ENCODE measurements at places on chromosomes 3 and 15.
A peak's percentile ranks its signal among the peaks of the same experiment; 100 is the strongest.

DNA sequence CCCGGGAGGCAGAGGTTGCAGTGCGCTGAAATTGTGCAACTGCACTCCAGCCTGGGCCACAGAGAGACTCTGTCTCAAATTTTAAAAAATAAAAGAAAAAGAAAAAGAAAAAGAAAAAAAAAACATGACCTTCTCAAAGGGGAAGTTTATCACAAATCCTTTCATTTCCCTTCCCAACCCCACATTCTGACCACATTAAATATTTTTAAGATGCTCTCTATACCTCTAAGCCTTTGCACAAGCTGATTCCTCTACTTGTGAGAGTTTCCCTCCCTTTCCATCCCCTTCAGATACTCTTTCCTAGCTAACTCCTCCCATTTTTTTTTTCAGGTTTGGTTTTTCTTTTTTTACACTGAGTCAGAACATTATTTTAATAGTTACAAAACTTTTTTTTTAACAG is 4.0 kb downstream of the HIGD1A start:
- no peak for DNase-seq

- DNase-seq: no peak
Measured at GRCh38 chr3:150303768-150304167, 104.3 kb upstream of the TSC22D2 start.

DNA sequence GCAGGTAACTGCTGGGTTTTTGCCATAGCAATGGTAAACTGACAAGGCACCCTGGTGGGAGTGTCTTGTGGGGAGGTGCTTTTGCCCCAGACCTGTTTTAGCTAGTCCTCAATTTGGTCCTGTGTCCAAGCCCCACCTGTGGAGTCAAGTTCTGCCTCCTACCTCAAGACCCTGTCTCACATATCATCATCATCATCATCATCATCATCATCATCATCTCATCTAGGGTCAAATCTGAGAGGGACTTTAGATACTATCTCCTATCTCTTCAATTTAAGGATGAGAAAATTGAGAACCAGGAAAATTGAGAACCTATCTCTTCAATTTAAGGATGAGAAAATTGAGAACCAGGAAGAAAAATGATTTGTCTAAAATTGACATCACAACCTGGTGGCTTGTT is 9.9 kb downstream of the KNL1 start:
- DNase-seq: no peak

DNA sequence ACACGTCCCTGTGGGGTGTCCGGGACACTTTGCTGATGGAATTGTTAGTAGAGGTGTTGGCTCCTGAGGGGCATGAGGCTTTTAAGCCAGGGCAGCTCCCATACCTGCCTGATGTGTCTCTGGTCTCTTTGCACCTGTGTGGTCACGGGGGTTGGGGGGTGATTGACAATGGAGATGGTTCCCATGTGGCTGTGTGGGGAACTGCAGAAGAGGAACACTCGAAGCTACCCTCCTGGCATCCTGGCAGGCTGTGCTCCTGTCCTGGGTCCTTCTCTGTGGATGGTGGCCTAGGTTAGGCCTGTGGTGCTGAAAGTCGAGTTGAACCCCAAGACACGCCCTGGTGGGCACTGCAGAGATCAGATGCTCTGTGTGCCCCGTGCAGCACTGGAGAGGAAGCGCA is 73.4 kb downstream of the HMCES start:
- no peak for DNase-seq

DNA sequence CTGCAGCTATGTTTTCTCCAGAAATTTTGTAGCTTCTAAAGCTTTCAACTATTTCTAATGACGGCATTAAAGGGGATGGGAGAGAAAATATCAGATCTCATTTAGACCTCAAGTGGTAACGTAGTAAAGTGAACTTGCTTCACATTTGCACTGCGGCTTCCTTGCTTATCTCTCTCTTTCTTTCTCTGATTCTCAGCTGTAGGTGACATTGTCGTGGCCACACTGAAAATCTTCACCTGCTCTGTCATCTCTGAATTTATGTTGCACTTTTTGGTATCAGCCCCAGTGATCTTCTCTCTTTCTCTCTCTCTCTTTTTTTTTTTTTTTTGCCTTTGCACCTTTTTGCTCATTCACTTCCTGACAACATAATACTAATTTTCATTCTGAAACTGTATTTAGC is 254.1 kb upstream of the SATB1 start:
- peak; percentile 13 for DNase-seq

DNA sequence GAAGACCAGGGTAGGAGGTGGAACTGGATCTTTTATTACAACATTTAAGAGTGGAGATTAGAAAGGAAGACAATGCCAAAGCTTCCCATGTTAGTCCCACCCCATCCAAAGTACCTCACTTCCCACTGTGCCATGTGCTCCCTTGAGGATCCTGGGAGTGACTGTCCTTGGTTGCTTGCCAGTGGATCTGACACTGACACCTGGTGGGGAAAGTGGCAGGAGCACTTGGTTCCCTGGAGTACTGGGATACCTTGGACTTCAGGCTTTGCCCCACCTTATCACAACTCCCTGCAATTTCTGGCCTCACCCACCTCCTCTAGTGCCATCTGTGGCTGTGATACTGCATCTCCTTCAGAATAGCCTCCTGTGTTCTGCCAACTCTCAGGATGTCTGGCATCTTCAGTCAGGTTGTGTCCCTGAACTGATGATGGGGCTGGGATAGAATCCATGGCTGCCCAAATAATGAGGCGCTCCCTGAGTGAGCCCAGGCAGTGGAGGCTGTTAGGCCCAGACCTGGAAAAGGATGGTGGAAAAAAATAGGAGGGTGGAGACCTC is 1.3 kb downstream of the ELL3 start:
- DNase-seq: no peak

DNA sequence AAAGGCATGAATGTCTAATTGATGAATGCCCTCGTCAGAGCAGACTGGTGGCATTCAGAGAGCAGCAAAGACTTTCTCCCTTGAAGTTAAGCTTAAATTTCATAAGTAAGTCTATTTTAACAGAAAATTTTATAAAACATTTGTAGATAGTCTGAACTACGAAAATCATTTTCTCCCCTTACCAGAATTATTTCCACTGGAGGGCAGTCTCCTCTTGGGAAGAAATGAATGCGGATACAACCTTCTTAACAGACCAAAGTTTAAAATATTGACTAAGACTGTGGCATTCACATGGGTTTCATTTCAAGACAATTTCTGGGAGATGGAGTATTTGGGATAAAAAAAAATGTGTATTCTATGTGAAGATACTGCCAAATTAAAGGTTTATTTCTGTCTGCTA is 669.0 kb downstream of the FHIT start:
- no peak for DNase-seq

DNA sequence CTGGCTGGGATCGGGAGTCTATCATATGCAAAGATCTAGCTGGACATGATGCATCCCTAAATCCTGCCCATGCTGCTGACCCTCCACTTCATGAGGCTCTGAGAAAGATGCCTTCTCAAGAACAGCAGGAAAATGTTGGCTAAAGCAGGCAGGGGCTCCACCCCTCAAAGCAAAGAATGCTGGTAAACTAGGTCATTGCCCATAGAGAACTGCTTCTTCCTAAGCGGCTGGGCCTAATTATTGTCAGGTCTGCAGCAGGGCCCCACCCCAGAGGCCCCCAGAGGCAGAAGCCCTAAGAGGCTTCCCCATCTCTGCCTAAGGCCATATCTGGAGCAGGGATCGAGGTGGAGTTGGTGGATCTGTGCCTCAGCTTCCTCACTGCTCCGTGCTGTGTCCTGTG is 447.4 kb upstream of the PROK2 start:
- DNase-seq: no peak

DNA sequence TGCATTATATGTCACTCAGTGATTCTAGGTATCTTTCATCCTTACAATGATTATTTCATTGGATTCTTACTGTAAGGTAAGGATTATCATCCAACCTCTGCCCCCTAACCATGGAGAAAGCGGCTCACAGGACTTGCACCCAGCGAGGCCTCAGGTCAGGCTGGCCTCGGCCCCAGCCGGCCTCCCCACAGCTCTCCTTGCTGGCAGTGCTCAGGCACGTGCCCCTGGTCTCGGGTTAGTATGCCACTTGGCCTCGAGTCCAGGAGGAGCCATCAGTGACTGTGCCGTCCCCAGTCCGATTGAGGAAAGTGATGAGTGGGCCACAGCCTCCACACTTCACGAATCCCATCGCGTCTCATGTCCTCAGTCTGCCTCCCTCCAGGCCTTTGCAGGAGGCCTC is 35.7 kb upstream of the GABRG3 start:
- no peak for DNase-seq

- no peak for DNase-seq
Measured at GRCh38 chr15:80991421-80991820, 1.8 kb upstream of the MESD start.

DNA sequence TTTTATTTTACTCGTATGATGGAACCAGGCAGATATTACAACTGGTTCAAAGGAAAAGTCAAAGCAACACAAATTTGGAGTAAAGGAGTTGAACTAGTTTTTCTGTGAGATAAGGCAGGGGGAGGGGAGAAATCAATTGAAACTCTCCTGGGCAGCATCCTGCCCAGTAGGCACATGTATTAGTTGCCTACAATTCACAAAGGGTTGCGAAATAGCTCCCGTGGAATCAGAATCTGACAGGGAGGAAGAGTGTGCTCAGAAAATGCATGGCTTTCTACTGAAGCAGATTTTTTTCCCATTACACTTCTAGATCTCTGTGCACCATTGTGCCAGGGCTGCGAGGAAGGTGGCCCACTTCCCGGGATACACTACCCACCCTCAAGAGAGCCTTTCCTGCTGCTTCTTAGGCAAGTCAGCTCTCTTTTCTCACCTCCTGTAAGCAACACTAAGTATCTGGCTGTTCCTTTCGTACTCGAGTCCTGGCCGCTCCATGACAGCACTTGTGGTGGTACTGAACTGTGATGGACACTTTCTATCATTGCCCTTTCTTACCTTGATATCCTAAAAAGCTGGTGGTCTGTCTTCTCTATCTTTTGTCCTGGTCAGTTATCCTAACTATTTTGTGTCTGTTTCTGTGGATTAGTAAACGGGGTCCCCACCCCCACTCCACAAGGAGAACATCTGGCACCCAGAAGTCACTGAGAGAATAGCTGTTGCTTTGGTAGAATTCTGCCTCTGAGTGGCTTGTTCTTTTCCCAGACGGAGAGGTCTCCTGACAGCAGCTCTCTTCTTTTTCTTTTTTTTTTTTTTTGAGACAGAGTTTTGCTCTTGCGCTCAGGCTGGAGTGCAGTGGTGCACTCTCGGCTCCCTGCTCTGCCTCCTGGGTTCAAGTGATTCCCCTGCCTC is 74.8 kb downstream of the RPL39L start:
- no peak for DNase-seq

GRCh38 chr3:99409961-99410360 is 228.4 kb upstream of the COL8A1 start:
- DNase-seq: no peak

GRCh38 chr15:98876451-98877369 is 130.9 kb downstream of the PGPEP1L start:
- DNase-seq: no peak

- DNase-seq: no peak
Measured at GRCh38 chr3:38140326-38141172, 2.1 kb downstream of the MYD88 start.

- DNase-seq: no peak
Measured at GRCh38 chr15:25239471-25240345, 199.1 kb downstream of the UBE3A start.

DNA sequence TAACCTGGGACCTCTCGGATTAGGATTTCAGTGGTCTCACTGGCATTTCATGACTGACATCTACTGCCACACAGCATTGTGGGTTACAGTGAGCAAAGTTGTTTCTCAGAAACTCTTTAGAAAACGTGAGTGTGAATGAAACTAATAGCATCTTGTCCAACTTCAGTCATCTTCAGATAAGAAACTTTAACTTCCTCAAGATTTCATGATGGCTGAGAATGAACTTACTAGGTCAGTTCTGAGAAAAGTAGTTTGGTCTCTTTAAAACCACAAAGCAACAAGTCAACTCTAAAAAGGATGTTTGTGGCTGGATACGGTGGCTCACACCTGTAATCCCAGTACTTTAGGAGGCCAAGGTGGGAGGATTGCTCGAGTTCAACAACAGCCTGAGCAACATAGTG is 14.2 kb upstream of the HOMER2 start:
- DNase-seq: no peak

GRCh38 chr15:53670701-53671100 is 88.8 kb downstream of the WDR72 start:
- no peak for DNase-seq

GRCh38 chr3:193767353-193768069 is 174.5 kb downstream of the OPA1 start:
- DNase-seq: no peak

DNA sequence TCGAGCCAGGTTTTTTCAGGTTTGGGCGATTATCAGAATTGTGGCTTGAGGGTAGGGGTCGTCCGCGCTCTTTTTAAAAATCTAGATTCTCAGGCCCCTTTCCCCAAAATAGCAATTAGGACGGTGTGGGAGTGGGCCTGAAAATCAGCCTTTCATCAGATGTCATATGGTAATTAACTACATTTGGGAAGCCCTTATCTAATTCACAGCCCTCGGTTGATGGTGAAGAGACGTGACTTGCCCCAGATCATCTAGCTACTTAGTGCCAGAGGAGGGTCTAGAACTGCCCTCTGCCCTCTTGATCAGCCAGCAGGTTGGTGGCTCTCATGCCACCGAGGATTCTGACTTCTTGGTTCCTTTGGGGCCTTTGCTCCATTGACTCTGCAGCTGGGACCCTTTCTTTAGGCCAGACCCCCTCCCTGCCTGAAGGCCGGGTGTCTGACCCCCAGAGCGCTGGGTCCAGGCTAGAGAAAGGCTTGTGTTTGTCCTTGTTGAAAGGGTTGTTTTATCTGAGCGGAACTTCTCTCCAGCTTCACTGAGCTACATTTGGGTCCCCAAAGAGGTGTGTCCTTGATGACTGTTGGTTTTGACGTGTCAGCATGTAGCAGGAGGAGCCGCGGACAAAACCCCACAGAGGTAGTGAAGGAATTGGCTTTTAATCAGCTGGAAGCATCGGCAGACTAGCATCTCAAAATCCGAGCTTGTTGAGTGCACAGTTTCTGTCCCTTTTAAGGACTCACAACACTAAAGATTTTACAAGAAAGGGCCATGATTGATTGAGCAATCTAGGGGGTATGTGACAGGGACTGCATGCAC is 857 bp downstream of the AEN start:
- peak; percentile 41 for DNase-seq

- DNase-seq: no peak
Measured at GRCh38 chr15:96344706-96345559, 14.4 kb downstream of the NR2F2 start.

- DNase-seq: no peak
Measured at GRCh38 chr15:41901431-41901830, 7.6 kb upstream of the SPTBN5 start.

GRCh38 chr3:107599772-107600145 is 77.0 kb downstream of the BBX start:
- DNase-seq: no peak

GRCh38 chr15:59257140-59257539 is 50.5 kb downstream of the LDHAL6B start:
- DNase-seq: no peak

GRCh38 chr3:128433837-128434165 is 32.9 kb downstream of the DNAJB8 start:
- no peak for DNase-seq

DNA sequence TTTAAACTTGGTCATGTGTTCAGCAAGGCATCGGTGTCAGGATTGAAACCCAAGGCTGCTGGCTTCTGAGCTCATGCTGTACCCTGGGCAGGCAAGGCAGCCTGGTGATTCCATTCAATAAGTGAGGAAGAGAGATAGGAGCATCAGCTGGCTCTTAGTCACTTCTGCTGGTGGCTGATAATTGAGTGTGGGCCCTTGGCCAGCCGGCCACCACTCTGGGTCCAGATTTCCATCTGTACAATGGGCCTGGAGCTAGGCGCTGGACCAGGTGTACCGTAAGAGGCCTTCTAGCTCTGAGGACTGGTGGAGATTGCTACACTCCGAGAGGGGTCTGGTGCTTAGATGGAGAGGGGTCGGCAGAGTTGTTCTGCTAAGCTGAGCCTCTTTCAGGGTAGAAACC is 4.3 kb downstream of the CD276 start:
- no peak for DNase-seq

Data from activated gamma-delta T cell treated with Interleukin-2 at 50 U/mL for 16 hours (primary cell).